ENCODE measurements at places on chromosomes 6 and 20.

- peak; percentile 38 for DNase-seq
These were observed 259.1 kb downstream of the ARID1B start for GRCh38 chr6:157036245-157036711.

DNA sequence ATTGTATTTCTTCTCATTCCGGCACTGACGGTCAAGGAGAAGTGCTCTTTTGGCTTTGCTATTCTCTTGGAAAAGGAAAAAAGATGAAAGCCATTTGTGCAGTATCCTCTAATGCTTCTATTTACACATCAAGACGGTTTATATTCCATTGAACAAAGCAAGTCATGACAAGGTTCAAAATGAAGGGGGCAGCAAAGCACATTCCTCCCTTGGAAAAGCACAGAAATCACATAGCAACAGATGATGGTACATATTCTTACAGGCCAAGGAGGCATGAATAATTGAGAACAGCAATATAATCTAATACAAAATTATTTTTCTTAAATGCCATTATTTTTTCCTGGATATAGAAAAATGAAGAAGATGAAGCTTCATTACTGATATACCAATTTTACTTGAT lies 508.2 kb upstream of the JAG1 start:
- DNase-seq = no peak

DNA sequence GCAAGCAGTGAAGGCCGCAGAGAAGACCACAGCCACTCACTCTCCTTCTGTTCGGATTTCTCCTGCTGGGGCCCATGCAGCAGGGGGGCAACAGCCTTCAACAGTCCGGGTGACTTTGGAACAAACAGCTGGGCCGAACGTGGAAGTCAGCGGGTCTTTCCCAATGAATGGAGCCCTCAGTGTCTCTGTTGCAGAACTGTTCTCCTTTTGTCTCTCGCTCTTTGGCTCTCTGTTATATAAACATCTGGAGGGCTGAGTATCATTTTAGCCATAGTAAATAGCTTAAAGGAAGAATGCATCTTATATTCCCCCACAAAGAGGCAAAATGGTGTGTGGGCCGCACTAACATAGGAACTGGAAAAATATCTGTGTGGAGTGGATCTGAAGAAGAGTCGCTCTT lies 136.7 kb upstream of the RALGAPA2 start:
- peak; percentile 81 for DNase-seq

- DNase-seq = no peak
These were observed 66.9 kb upstream of the CDH4 start for GRCh38 chr20:61185181-61185580.

- no peak for DNase-seq
These were observed 24.4 kb downstream of the PCMTD2 start for GRCh38 chr20:64279826-64280459.

- DNase-seq = no peak
These were observed 14.2 kb upstream of the GMDS start for GRCh38 chr6:2259574-2259973.

- no peak for DNase-seq
These were observed 117.0 kb downstream of the TMEM200A start for GRCh38 chr6:130482645-130483390.

DNA sequence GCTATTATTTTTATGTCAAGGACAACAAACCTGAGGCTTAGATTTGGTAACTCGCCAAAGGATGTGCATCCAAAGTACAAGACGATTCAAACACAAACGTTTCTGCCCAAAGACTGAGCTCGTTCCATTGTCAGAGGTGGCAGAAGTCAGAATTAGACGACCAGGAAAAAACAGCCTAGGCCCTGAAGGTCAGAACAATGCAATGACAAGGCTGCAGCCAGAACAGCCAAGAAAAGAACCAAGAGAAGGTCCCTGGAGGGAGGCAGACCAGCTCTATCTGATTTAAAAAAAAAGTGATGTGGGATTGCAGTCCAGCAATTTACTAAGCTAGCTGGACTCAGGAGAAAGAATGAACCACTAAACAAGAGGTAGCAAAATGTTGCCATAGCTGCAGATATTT lies 54.2 kb downstream of the NCOA7 start:
- no peak for DNase-seq

Data from amygdala (tissue), 56 donors.